ENCODE measurements at places on chromosomes 7 and 10.

DNA sequence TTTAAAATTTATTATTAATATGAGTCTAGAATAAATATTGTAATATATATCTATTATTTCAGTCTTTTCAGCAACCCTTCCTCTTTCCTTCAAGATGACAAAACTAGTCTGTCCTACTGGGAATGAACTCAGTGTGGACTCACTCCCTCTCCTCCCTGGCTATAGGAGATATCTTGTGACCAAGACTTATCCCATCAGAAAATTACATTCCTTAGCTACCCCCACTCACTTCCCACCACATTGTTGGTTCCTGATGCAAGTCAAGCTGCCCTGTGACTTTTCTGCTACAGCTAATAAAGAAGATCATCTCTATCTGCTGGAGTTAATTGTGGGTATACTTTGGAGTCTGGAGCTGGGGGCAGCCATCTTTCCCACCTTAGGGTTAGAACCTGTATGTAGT lies 28.0 kb upstream of the MCU start:
- no peak for DNase-seq

- no peak for DNase-seq
Measured at GRCh38 chr7:745431-746154, 18.5 kb upstream of the PRKAR1B start.

DNA sequence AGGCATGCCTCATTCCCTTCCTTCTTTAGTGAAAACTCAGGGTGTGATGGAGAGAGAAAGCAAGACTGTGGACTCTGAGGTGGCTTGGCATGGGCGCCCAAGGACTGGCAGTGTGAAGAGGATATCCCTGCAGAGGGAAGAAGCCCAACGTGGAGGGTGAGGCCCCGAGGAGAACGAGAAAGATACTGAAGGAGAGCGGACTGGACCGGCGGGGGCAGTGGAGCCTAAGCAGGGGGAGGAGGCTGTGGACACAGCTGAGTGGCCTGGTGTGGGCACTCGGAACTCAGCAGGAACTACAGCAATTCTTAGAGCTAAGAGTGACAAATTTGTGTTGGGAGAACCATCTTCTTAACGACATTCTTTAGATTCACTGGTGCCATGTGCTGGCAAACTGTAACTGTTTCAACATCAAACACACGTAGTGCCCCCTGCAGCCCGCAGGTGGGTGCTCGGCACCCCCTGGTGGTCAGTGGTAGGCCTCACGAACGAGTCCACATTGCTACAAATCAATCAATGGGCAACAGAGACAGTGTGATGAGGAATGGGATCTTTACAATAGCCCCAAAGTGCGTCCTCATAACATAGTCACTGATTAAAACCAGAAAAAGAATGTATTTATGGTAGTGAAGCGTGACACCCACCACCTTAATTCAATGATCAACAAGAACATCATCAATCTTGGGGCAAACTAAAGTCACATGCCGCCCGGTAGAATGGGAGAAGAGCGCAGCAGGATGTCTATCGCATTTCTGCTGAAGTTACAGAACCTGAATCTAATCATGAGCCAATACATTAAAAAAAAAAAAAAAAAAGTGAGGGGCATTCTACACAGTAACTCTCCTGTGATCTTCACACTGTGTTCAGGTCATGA lies 2.0 kb upstream of the SFTPA1 start:
- DNase-seq: no peak

- no peak for DNase-seq
Measured at GRCh38 chr7:64873517-64873916, 29.6 kb upstream of the ZNF273 start.

DNA sequence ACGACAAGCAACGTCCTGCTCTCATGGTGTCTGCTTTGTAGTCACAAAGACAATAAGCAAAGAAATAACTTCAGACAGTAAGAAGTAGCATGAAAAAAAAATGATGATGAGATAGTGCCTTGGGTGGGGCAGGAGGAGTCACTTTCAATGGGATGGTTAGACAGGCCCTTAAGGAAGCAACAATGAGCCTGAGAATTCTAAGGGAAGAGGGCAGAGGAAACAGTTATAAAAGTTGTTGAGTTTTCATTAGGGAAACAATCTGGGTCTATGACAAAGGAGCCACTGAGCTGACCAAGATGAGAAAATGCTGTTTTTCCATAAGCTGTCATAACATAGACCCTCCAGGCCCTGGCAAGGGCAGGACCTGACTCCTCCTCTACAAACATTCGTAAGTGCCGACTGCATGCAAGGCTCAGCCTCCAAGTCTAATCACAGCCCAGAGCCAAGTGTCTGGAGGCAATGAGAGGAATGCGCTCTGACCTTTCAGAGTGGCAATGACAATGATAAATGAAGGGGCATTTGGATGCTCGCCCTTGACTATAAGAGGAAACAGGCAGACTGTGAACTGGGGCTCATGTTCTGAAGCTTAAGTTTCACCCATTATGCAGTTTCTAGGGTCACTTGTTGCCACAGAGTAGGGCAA lies 43.7 kb downstream of the PPP1R3C start:
- no peak for DNase-seq

- no peak for DNase-seq
Measured at GRCh38 chr10:47325303-47326291, 3.3 kb downstream of the GDF2 start.

- DNase-seq: no peak
Measured at GRCh38 chr7:43557831-43558495, 24.9 kb upstream of the STK17A start.

DNA sequence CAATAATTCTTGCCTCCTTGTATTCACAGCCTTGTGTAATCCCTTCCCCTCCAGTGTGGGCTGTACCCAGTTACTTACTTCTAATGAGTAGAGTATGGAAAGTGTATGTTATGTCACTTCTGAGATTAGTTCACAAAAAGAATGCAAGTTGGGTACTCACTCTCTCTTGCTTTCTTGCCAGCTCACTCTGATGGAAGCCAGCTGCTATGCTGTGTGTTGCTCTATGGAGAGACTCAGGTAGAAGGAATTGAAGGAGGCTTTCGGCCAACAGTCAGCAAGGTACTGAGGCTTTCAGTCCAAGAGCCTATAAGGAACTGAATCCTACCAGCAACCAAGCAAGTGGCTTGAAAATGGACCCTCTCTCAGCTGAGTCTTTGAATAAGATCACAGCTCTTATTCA lies 9.7 kb upstream of the BICC1 start:
- no peak for DNase-seq

- no peak for DNase-seq
Measured at GRCh38 chr7:114825423-114825951, 96.4 kb upstream of the MDFIC start.

DNA sequence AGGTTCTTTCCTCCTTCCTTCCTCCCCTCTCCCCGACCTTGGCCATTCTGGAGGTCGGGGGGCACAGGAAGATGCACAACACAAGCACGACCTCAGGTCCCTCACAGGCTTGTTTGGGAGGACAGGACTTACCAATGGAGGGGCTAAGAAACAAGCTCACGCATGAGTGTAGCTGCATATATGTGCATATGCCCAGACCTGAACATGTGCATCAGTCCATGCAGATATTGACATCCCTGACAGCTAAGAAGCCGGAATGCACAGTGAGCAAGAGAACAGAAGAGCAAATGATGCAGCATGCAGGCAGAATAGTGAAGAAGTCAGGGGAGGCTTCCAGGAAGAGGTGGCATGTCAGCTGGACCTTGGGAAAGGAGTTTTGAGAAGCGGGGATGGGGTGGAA lies 28.7 kb downstream of the ADCYAP1R1 start:
- no peak for DNase-seq

GRCh38 chr10:128463991-128464760 lies 338.0 kb upstream of the MKI67 start:
- peak; percentile 22 for DNase-seq

DNA sequence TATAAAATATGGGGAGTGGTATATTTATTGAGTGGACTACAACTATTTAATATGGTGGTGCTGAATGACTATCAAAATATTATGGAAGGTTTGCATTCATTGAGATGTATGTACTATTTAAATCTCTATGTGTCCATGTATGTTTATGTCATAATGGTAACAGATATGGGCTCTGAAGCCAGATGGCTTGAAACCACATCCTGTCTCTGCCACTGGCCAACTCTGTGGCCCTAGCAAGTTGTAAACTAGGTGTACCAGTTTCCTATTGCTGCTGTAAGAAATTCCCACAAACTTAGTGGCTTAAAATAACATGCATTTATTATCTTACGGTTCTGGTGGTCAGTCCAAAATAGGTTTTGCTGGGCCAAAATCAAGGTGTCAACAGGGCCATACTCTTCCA lies 198.1 kb upstream of the NFE2L3 start:
- no peak for DNase-seq

DNA sequence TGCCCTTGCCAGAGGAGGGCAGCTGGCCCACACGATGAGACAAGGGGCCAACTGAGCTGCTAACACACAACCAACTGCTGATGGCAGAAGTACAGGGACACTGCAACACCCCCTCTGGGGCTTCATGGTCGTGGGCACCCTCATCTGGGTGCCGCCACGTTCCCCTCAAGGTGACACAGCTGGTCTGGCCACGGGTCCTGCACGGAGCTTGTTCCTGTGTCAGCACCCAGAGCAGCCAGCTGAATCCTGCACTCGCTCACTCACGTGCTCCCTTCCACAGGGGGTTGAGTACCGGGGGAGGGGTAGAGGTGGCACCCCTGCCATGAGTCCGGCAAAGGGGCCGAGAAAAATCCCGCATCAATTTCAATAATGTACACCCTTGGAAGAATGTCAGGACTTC lies 1319.1 kb downstream of the REEP3 start:
- no peak for DNase-seq

GRCh38 chr7:40077849-40078248 lies 56.6 kb downstream of the MPLKIP start:
- DNase-seq: no peak

DNA sequence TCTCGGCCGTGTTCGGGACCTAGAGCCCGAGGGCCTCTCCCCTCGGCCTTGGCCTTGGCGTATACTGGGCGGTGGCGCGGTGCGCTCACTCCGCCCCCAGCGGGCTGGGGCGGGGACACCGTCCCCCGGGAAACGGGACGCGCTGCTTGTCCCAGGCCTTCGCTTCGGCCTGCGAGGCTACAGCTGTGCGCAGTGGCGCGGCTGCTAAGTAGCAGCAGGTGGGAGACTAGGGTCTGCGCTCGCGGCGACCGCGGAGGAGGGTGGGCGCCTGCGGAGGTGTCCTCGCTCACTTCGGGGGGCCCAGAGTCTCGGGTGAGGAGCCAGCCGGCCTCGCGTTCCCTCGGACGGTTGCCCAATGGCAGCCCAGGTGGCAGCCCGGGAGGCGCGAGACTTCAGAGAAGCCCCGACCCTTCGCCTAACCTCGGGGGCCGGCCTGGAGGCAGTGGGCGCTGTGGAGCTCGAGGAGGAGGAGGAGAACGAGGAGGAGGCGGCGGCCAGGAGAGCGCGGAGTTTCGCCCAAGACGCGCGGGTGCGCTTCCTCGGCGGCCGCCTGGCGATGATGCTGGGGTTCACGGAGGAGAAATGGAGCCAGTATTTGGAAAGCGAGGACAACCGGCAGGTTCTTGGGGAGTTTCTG lies at the start of gene DNAH11:
TSS of gene DNAH11 (plus strand) at position 149 of the 637 bp plus-strand sequence. CDS start at position 356, 207 bp downstream.
- DNase-seq: no peak

DNA sequence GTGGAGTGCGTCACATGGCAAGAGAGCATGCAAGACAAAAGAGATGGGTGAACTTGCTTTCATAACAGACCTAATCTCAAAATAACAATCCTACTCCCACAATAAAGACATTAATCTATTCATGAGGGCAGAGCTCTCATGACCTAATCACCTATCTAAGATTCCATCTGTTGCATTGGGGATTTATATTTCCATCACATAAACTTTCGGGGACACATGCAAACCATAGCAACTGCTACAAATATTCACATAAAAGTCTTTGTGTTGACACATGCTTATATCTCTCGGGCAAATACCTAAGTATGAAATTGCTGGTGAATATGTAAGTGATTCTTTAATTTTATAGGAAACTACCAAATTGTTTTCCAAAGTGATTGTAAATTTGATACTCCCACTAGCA lies 16.0 kb upstream of the PNLIPRP1 start:
- DNase-seq: no peak

- no peak for DNase-seq
Measured at GRCh38 chr7:50185208-50185607, 92.2 kb upstream of the ZPBP start.

GRCh38 chr7:53111031-53111430 lies 75.6 kb downstream of the POM121L12 start:
- DNase-seq: no peak

DNA sequence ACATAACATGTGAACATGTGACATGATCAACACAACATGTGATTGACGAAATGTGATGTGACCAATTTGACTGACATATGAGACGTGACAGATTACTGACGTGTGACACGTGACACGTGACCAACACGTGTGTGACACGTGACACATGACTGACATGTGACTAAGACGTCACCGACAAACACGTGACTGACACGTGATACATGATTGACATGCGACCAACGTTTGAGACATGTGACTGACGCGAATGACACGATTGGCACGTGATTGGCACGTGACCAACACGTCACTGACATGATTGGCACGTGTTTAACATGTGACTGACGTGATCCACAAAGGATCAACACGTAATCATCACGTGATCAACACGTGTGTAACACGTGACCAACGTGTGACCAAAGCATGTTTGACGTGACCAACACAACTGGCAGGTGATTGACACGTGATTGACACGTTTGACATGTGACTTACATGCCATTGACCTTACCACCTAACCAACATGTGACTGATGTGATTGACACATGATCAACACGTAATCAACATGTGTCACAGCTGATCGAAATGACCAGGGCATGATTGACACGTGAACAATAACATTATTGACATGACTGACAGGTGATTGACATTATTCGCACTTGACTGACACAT lies 23.7 kb downstream of the CRPPA start:
- no peak for DNase-seq

DNA sequence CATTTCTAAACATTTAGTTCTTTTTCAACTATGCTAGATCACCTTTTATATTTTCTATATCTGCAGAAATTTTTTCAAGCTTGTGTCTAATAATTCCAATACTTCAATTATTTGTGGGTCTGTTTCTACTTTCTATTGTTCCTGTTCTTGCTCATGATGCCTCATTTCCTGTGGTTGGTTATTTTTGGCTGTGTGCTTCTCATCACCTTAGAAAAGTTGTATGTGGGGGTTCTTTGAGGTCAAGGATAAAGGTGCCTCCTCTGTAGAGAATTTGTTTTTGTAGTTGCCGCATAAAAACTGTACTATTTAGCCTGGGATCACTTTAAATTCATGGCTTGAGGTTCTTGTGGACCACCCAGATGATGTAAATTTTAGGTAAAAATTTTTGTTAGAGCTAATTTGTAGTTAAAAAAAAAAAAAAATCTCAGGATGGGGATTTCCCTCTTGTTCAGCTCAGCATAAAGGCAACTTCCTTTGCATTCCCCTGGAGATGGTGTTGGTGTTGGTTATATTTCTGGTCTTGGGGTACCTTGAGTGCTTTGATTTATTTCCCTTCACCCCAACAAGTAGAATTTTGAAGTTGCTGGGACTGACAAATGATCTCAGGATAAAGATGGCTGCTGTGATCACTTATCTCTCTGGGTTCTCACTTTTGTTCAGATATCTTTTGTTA lies 27.0 kb upstream of the JAZF1 start:
- DNase-seq: no peak
